ENCODE measurements at places on chromosomes 4 and X. TPM values are rescaled to one million over a fixed set of nuclear protein-coding genes. Genes with fewer than 3 reads are reported as not detected.
A peak's percentile ranks its signal among the peaks of the same experiment; 100 is the strongest.

DNA sequence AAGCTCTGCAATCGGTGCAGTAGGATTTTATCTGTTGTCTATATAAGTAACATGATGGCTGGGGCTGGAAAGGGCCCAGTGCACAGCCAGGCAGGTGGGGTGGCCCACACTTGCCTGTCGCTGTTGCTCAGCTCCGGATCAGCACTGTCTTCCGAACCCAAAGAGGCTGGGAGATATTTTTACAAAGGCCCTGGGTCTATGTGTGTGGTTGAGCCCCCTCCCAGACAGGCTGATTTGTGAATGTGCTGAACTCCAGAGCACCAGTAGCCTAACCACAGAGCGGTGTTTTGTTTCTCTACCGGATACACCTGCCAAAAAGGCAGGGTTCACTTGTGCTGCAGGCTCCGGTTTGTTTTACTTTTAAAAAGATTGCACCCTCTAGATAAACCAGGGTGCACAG lies 33.5 kb upstream of the CHRNA9 start:
- DNase-seq: peak; percentile 91

DNA sequence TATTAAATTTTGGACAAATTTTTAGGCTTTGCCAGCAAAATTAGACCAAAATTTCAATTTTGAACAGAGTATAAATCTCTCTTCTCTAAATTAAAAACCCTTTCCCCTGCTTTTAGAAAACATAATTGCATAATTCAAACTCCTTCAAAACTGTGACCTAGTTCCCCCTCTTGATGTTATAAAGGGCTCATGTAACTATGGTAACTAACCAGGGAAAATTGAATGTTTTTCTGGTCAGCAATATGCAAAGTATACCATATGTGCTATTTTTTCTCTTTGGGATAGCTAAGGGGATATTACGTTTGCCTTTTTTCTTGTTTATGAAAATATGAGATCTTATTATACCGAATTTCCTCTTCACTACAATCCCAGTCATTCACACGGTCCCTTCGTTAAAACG lies 5.1 kb upstream of the ING2 start:
- no peak for DNase-seq

GRCh38 chr4:150286656-150287055 lies 208.4 kb downstream of the DCLK2 start:
- no peak for DNase-seq

DNA sequence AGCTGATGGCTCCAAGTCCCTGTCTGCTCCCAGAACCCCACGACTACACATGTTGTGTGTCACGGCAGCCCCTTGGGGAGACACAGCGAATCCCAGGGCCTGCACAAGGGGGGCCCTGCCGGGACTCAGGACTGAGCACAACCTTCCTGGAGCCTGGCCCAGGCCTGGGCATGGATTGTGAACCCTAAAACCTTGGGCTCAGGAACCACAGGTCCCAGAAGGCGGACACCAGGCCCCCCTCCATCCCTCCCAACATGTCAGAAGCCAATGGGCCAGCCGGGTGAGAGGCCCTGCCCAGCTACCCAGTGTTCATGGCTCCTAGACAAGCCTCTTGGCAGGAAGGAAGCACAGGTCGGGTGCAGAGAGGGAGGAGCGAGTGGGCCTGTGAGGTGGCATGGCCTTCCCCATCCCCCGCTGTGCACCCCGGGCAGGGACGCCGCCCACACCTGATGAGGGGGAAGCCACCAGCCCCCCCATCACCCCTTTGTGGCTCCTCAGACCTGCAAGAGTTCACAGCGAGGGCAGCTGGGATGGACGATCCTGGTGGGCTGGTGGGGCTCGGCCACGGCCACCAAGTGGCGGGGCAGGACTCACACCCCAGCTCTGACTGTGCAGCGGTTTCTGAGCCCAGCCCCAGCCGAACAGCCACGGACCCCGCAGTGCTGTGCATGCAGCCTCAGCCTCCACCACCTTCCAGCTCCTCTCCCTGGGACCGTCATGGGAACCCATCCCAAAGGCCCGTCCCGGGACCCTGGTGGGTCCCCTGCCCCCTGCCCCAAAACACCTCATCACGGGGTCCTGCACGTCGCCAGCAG lies 3.7 kb downstream of the PDE6B start:
- no peak for DNase-seq

DNA sequence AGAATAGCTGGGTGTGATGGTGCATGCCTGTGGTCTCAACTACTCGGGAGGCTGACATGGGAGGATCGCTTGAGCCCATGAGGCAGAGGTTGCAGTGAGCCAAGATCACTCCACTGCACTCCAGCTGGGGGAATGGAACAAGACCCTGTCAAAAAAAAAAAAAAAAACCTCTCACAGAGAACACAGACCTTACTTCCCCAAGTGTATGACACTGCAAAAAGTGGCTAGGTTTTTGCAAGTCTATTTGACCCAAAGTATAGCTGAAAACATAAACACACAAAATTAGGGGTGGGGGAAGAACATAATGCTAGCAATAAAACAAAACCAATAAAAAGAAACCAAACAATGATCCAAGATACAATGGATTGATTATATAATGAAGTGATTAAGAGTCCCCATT lies 6.7 kb downstream of the LAMP2 start:
- no peak for DNase-seq

GRCh38 chr4:25939330-25939729 lies 25.3 kb downstream of the SMIM20 start:
- no peak for DNase-seq

DNA sequence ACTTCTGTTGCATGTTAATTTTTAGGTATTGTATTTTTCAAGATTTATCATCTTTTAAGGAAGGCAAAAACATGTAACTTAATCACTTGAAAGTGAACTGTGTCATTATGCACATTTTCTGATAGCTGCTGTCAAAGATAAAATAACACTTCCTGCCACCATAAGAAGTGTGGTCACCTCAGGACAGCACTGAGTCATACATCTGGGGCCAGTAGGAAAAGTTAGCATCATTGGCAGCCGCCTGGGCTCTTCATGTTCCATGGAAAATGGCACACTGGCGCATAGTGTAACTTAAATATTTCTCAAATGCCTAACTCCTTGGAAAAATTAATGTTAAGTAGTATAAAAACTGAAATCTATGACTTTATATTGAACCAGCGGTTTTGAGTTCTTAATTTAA lies 24.2 kb downstream of the CNKSR2 start:
- no peak for DNase-seq

- peak; percentile 48 for DNase-seq
Measured at GRCh38 chr4:156594624-156595023, 377.0 kb downstream of the PDGFC start.

GRCh38 chr4:139493176-139493575 lies 39.3 kb downstream of the RAB33B start:
- no peak for DNase-seq

- DNase-seq: no peak
Measured at GRCh38 chrX:2715066-2715600, 24.0 kb downstream of the CD99 start.

- no peak for DNase-seq
Measured at GRCh38 chr4:110640576-110640975, 17.7 kb upstream of the PITX2 start.

DNA sequence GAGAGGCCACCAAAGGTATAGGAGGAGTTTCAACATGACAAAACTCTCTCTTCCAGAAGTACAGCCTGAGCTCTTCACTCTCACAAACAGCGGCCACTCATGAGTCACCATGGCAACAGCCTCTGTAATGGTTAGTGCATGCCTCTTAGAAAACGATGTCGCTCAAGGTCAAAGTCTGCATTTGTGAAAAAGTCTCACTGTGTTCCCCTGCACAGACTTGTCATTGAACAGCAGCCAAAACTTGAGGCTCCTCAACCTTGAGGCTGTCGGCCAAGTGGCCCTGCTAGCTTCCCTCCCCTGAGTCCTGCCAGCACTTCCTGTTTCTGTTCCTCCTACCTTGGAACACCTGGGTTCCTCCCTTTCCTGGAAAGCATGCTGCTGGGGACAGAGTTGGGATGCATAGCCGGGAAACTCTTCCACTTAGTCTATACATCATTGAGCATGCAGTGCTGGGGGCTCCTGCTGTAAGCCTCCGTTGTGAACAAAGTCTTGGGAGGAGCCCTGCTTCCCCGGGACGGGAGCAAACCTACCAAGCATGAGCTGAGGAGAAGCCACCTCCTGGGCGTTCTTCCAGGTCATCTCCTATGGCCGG lies 66.6 kb downstream of the ING2 start:
- DNase-seq: no peak

DNA sequence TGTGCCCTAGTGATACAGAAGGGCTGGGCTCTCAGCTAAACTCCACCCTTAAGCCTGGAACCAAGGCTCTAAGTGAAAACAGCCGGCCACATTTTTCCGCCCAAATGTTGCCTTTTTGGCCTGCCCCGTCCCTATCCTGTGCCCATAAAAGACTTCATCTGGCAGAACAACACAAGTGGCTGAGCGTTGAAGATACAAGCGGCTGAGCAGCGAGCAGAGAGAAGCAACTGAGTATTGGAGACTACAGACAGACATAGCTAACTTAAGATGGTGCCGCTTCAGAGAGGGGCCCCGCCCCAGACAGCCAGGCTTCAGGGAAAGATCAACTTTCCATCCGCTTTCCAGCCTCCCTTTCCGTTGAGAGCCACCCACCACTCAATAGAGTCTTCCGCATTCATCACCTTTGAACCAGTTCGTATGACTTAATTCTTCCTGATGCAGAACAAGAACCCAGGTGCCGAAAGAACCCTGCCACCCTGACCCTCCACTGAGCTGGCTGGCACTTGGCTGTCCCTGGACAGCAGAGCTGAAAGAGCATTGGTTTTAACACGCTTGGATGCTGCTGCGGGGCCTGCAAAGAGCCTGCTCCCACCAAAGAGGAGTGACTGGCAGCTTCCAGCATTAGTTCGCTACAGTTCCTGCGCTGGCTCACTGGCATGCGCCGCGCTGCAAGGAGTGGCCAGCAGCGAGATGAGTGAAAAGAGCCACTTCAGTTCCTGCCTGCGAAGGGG lies 853.2 kb upstream of the INTU start:
- DNase-seq: no peak

DNA sequence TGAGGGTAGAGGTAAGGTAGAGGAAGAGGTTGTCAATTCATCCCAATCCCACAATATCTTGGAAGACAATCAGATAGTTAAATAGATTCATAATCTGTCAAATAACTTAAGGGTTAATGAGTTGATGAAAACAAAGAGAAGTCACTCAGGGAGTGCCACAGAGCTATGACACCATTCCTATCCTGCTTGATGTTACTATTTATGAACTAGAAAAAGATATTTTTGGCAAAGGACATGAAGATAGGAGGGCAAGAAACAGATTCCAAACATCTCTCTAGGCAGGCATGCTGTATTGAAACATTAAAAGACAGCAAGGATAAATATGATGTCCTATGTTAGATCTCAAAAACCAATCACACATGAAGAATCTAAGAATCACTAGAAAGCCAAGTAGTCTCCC lies 3.5 kb upstream of the SRPX start:
- DNase-seq: no peak

JAKMIP1 gene
- 1.2 TPM for total RNA-seq

BTC gene
- 1.4 TPM for total RNA-seq

MXRA5 gene
- 5.0 TPM for total RNA-seq

EDA2R gene
- total RNA-seq: 0.83 TPM

SHISA3 gene
- total RNA-seq: 1.4 TPM

TNIP3 gene
- total RNA-seq: 0.88 TPM

FAM184B gene
- total RNA-seq: not detected

LIMCH1 gene
- total RNA-seq: 11.1 TPM

RAP2C gene
- 12.0 TPM for total RNA-seq

All from Peyer's patch (tissue), 4 donors.